ENCODE measurements at places on chromosomes 16 and 17.
A peak's percentile ranks its signal among the peaks of the same experiment; 100 is the strongest.

GRCh38 chr16:74747716-74748615 lies 26.7 kb downstream of the FA2H start:
- DNase-seq: no peak

- DNase-seq: peak; percentile 78
Measured at GRCh38 chr17:21513012-21513570, 136.9 kb downstream of the KCNJ12 start.

DNA sequence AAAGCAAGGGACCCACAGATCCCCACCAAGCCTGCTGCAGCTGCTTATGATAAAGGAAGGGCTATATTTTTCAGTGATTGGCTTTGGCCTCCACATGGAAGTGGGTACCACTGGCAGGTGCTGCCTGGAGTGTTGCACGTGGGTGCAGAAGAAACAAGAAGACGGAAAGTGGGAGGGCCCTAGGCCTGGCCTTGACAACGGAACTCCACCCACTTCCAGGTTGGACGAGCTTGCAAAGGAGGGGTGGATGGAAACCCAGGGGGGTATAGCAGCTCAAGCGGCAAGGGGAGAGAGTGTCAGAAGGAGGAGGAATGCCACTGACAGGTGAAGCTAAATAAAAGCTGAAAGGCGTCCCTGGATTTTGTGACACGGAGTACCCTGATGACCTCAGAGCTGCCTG lies 20.3 kb downstream of the TRIM25 start:
- no peak for DNase-seq

DNA sequence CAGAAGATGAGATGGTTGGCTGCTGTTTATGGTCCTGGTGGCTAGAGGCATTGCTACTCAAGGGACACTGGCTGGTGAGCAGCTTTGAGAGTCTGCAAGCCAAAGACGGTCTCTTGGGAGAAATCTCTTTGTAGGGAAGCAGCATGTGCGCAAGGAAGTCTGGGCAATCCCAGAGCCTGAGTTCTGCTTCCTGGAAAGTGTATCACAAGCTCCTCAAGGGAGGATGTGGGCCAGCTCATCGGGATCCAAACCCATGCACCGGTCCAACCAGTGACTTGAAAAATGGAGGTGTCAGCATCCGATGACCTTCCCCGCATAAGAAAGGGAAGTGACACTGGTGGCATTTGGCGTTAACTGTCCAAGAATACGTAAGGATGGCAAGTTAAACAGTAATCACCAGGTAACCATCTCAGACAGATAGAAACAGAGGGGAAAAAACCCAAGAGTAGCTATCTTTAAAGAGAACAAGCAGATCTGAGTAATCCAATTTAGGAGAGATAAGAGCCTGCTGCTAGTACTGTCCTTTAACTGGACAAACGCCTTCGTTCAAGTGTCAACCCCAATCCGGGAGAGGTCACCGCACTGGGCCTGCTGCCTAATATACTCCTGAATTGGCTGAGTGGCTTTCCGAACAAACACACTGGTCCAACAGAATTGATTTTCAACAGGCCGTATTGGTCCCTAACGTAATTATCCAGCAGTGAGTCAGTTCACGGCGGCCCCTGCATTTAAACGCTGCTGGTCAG lies 303.0 kb upstream of the ZFHX3 start:
- DNase-seq: no peak

- DNase-seq: no peak
Measured at GRCh38 chr16:68590201-68590994, 51.3 kb downstream of the ZFP90 start.
